ENCODE measurements at places on chromosomes 1 and 21.

DNA sequence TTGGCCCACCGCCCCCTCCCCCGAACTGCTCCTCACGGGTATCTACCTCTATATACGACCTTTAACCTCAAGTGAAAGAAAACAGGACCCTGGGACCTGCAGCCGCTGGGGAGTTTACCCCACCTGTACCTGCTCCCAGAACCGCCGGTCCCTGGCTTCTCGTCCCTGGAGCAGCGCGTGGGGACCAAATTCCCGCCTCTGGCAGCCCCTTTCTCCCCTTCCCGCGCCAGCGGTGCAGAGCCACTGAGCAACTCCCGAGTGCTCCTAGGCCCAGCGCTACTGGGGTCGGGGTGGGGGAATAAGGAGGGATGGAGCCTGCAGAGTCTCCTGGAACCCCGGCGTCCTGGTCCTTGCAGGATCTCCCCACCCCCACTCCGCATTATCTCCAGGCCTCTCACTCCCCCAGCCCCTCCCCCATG, 1.6 kb downstream of the SYT6 start:
- DNase-seq, result no peak

DNA sequence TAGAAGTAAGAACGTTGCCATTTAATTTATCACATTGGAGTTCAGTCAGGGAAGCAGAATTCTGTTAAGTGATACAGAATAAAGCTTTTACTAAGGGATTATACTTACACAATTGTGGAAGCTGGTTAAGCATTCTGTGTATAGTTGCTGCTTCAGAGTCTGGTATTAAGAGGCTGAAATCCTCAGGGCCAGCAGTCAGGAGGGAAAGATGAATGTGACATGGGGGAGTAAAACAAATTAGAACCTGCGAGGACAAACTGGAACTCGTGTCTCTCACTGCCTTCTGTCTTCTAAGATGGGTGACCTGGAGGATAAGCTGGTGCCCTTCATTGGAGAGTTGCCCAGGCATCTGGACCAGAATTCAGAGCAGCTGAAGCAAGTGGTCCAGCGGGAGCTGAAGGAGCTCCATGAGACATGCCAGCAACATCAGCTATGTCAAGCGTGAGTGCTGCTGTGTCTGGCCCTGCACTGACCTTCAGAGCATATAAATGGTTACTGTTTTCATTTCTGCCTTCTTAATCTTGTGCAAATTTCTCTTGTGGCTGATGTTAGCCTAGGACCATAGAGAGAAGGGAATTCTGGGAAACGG, 23.0 kb downstream of the MARK1 start:
- no peak for DNase-seq

DNA sequence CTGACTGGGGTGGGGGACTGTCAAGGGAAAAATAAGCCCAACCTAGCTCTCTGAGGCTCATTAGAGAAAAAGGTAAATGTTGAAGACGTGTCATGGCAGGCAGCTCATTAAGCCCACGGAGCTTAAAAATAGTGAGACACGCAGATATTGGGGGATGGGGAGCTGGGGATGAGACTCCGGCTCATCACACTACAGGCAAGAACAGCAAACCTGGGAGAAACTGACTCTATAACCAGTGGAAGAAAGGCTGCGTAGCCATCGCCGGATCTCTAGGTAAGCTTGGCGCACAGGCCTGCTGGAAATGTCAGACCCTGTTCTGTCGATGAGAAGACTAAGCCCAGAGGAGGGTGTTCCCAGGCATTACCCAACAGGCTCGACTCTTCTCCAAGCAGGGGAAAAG, 78.0 kb downstream of the SYT2 start:
- DNase-seq, result no peak

- DNase-seq, result no peak
These were observed 15.9 kb upstream of the GPR25 start for GRCh38 chr1:200856716-200857357.

- DNase-seq, result peak; percentile 32
These were observed 283.5 kb downstream of the S1PR1 start for GRCh38 chr1:101520302-101520701.

GRCh38 chr1:187680823-187681222, 852.1 kb downstream of the PLA2G4A start:
- no peak for DNase-seq
